ENCODE measurements at places on chromosomes 2 and 18.

GRCh38 chr18:44156126-44156525 is 524.6 kb upstream of the SETBP1 start:
- DNase-seq = no peak

- DNase-seq = no peak
These were observed 18.8 kb downstream of the ZNF385B start for GRCh38 chr2:179842498-179843153.

DNA sequence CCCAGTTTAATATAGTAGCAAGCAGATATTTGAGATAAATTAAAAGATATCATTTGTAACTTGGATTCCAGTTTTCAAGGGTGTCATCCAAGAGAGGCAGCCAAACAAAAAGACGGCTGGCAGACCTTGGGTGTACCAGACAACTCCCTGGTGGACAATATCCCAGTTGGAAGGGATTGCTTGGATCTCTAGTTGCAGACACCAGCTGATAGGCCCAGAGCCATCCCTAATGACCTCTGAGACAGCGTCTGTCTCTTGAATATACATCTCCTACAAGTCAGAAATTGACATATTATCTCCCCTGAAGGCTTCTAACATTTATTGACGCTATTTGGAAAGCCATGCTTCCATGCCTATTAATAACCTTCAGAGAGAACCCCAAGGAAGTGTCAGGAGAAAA is 67.7 kb downstream of the ACVR1 start:
- DNase-seq = no peak

DNA sequence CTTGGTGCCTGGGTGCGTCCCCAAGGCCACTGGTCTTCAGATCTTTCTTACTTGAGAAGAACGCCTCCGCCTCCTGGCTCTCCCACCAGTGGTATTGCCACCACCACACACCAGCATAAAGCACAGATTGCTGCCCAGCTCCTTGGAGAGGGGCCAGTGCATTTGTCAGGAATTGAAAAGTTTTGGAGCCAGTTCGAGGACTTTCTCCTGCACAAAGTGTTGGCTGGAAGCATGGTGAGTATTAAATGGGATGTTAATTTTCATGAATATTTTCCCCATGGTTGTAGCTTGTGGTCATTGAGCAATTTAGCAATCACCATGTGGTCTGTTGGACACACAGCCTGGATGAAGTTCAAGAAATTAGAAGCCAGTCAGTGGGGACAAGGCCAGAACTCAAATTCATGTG is 684.6 kb upstream of the FANCL start:
- no peak for DNase-seq

GRCh38 chr2:238939521-238940403 is 91.9 kb downstream of the TWIST2 start:
- DNase-seq = no peak

GRCh38 chr18:48333563-48333962 is 75.6 kb downstream of the ZBTB7C start:
- no peak for DNase-seq

DNA sequence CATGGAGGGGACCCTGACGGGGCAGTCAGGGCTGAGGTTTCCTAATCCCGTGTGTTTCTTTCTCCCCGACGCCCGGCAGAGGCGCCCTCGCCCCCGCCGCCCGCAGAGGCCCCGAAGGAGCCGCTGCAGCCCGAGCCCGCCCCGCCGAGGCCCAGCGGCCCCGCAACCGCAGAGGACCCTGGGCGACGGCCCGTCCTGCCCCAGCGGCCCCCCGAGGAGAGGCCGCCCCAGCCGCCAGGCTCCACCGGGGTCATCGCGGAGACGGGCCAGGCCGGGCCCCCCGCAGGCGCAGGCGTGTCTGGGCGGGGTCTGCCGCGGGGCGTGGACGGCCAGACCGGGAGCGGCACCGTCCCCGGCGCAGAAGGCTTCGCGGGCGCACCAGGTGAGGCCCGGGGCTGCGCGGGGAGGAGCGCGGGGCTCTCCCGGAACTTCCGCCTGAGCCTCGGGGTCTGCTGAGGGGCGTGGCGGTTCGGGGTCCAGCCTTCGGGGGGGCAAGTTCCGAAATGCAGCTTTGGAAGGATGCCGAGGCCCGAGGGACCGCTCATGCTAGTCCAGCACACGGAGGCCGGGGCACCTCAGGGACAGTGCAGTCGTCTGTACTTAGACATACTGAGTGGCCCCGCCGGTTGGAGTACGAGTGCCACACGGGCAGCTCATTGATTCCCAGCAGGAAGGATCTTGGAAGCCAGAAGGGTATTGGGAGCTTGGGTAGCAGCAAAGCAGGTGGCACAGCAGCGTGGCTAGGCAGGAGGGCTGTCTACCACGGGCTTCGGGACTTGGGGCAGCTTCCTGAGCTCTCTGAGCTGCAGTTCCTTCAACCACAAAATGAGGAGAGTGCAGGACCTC is 60.1 kb downstream of the EMILIN2 start:
- peak; percentile 56 for DNase-seq

DNA sequence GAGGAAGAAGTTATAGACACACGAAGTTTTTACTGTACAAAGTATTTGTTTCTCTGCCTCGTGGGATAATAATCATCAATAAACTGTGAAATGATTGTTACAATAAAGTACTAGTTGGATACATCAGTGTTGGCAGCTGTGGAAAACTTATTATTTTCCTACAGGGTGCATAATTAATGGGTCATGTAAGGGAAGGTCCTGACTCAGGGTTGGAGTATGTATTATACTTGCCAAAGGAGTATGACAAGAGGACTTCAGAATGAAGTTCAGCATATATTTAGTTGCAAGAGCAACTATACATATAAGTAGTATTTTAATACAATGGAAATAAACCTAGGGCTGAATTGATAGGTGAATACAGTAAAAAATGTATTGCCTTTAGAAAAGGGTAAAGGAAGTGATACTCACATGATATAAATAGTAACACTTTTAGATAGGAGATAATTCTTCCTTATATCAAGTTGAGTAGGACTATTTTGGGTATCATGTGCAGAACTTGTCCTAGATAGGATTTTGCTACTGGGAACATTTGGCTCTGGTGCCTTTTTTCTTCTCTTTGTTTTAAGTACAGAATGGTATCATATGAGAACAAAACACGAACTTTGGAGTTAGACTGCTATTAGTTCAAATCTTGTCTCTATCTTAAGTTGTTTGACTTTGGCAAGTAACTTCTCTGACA is 79.1 kb downstream of the PLCL1 start:
- no peak for DNase-seq

GRCh38 chr2:164622338-164623106 is 1.2 kb upstream of the GRB14 start:
- no peak for DNase-seq

DNA sequence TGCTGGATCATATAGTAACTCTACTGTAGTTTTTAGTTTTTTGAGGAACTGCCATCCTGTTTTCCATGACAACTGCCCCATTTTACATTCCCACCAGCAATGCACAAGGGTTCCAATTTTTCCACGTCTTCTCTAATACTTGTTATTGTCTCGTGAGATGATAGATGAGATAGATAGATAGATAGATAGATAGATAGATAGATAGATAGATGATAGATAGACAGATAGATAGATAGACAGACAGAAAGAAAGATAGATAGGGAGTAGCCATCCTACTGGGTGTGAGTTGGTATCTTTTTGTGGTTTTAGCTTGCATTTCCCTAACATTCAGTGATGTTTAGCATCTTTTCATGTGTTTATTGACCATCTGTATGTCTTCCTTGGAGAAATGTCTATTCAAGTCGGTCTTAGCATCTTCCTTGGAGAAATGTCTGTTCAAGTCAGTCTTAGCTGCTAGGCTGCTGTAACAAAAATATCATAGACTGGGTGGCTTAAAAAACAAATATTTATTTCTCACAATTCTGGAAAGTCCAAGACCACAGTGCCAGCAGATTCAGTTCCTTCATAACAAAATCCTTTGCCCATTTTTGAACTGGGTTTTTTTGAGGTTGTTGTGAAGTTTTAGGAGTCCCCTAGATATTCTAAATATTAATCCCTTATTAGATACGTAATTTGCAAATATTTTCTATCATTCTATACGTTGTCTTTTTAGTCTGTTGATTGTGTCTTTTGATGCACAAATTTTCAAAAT is 98.5 kb downstream of the BIN1 start:
- DNase-seq = no peak

DNA sequence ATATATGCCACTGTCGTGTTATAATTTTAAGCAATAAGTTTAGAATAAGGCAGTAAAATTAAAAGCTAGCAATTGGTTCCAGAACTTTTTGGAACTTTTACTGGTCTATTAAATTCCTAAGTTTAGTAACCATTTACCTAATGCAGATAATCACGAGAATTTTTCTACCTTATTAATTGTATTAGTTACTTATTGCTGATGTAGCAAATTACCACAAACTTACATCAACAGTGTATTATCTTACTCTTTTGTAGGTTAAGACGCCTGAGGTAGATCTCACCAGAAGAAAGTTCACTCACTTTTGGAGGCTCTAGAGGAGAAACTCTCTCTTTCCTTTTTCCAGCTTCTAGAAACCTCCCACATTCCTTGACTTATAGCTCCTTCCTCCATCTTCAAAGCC is 14.0 kb upstream of the UBE2E3 start:
- no peak for DNase-seq

DNA sequence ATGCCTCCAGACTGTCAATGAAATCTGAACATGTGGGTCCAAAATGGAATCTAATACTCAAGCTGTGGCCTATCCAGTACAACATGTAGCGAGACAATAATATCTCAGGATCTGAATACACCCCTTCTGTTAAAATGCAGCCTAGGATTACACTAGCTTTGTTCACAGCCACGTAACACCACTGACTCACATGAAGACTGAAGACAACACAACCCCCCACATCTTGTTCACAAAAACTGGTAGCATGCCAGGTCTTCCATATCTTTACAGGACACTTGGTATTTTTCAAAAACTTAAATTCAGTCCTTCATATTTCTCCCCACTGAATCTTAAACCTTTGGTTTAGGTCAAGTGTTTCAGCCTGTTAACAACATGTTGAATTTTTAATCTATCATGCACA is 84.2 kb downstream of the SLC8A1 start:
- DNase-seq = no peak

DNA sequence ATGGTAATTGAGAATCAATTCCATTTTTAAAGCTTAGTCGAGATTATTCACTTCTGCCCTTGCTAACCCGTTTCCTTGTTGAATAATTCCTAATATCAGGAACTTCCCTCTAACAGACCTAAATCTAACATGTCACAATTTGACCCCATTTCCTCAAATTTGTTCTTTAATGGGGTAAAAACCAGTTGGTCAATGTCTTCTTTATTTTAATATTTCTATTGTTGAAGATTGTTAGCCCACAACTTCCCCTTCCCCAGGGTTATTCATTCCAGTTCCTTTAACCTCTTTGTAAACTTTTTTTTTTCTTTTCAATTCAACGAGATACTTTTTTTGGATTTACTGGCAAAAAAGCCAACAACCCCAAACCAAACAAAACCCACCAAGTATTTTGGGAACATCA is 7.3 kb downstream of the TNFRSF11A start:
- DNase-seq = no peak

GRCh38 chr2:32611366-32611765 is 16.5 kb upstream of the TTC27 start:
- no peak for DNase-seq

DNA sequence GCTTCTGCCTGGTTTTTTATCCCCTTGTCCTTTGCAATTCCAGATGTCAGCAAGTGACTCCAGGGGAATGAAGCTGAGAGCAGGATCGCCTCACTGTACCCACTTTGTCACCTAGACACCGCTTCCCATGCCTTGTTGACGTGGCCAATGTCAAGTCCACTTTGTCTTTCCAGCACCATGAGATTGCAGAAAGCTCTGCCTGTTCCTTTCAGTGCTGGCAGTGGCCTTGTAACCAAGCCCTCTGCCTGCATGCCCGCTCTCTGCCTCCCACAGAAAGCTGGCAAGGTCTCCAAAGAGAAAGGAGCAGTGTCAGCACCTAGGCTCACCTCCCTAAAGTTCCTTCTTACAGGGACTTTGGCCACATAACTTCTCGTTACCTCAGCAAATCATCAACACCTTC is 282.2 kb upstream of the ST6GAL2 start:
- DNase-seq = no peak

- no peak for DNase-seq
These were observed 321.5 kb upstream of the FSIP2 start for GRCh38 chr2:185417111-185417510.

DNA sequence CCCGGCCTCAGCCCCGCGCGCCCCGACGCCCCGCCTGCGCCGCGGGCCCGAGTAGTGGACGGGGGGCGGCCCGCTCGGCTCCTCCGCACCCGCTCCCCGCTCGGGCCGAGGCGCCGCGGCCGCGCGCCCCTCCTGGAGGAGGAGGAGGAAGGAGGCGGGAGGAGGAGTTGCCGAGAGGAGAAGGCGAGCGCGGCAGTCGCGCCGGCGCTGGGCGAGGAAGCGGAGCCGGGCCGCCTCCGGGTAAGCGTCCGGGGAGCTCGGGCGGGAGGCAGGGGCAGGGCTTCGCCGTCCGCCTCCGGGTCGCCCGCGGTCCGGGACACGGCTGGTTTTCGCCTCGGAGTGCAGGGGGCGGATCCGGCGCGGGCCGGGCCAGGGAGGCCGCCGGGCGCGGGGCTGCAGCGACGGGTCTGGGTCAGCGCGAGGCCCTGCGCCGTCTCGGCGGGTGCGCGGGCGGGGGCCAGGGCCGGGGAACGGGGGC is at the start of gene SOCS6:
Gene SOCS6 (plus strand): TSS at position 195 of the 478 bp plus-strand sequence. CDS start 35,624 bp downstream, outside the sequence.
- peak; percentile 41 for DNase-seq

DNA sequence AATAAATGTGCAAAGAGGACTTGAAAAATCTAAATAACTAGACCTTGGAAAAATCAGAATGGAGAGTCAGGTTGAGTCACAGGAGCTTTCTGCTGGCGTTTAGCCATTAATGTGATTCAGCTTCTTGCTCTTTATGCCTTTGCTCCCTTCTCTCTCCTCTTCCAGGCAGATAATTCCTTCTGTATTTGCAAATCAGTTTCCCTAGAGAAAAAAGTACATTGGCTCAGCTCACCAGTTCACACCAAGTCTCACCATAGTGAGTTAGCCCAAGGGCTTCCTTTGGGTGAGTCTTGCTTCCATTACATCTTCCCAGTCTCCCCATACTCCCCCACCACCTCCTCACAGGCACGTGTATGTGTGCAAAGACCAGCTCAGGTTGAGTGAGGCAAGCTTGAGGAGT is 73.6 kb downstream of the CYBRD1 start:
- DNase-seq = no peak

DNA sequence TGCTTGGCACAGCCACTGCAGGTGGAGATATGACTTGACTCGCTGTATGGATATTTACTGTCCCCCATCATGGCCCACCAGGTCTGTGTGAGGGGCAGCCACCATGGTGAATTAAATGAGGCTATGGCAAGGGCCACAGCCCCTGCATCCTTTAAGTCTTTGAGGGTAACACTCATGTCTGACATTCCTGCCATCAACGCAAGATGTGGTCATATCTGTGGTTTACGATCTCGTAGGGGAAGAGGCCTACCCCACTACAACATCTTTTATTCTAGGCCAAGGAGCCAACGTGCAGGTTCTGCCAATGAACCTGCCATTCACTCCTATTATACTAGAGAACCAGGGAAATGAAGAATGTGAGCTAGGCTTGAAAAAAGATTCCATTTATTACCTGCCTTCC is 381.6 kb upstream of the ID2 start:
- no peak for DNase-seq

DNA sequence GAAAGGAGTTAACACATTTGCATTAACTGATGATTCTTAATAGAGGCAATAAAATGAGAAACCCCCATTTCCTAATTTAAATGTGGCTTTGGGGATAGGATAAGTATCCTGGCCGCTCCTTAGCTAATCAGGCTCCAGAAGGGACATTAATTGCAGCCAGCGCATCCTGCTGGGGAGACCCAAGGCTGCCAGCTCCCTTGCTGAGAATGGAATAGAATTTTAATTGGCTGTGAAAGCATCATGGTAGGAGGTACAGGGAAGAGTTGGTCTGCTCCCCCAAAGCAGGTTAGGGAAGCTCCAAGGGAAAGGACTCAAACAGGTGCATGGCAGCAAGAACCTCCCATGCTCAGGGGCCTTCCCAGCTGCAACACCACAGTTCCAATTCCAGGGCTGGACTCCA is 71.4 kb downstream of the MARCHF4 start:
- DNase-seq = no peak

All from activated T-helper 1 cell treated with anti-CD3 and anti-CD28 coated beads, Interleukin-12 subunit alpha, Interleukin-12 subunit beta, Interleukin-2, Interleukin-4 antibody, amounts not matched to agents 30 ng/mL and 10 ng/mL and 1 ng/mL, durations not matched to agents 14 hours and 24 hours and 36 hours (primary cell).